Activated T-cell treated with anti-CD3 and anti-CD28 coated beads, Interleukin-2, amount 50 U/mL, for 48 hours (primary cell): ENCODE measurements at places on chromosomes 2 and 18.

GRCh38 chr2:2879781-2880180 lies 497.8 kb downstream of the EIPR1 start:
- DNase-seq = no peak

GRCh38 chr18:50334546-50335152 lies 40.2 kb upstream of the SKA1 start:
- DNase-seq = no peak

- DNase-seq = no peak
These were observed 25.1 kb downstream of the CIB4 start for GRCh38 chr2:26615860-26616705.

GRCh38 chr2:74373221-74373676 lies 6.9 kb downstream of the DCTN1 start:
- no peak for DNase-seq

DNA sequence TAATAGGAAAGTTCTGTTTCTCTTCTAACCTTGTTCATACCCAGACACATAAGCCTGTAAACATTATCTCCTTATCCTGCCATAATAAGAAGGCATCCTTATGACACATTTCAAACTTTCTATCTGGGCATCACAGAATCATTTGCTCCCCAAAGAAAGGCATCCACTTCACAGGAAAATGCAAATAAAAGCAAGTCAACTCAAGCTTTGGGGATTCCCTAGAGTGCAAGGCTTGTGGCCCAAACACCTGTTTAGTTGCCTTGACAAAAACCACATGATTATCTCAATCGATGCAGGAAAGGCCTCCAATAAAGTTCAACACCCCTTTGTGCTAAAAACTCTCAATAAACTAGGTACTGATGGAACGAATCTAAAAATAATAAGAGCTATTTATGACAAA lies 195.7 kb upstream of the GALNT5 start:
- DNase-seq = no peak

DNA sequence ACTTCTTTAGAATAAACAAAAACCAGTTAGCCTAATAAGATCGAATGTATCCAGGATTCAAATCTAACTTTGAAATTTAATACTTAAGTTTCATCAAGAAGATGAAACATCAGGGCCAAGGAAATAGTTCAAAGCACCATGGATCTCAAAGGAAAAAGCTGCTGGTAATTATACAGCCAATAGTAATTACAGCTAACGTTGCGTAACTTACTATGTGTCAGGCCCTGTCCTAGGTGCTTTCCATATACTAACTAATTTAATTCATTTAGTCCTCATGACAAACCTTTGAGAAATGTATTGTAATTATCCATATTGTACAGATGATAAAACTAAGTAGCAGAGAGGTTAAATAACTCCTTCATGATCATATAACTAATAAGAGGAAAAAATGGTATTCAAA lies 598.6 kb downstream of the NYAP2 start:
- no peak for DNase-seq

DNA sequence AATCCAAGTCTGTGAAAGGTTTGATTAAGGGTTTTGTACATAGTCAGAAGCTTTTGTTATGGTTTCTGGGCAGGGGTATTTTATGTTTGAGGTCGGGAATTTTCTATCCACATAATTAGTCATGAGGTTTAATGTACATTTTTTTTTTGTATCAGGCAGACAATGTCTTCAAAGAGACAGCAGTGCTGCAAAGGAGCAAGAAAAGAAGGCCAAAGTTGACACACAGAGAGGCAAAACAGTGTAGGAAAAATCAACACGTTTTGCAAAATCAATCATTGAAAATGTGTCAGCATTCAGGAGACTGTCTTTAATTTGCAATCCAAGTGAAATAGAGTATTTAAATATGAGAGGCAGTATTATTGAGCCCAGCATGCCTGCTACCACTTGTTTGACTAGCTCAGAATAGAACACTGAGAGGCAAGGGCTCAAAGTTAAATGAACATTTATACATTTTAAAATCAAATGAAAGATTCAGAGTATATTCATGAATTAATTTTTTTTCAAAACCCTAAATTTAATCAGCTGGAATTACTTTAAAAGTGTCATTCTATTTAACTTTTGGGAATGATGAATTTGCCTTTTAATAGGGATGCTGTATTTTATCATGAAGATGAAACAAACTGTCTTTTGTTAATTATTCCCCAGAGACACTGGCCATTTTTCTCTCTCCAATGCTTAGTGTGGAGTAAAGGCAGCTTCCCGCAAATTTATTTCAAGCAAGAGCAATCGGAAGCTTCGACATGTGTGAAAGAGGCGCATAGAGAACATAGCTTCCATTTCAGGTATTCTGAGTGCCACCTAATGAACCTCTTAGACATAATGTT lies 11.3 kb downstream of the VRK2 start:
- DNase-seq = no peak

DNA sequence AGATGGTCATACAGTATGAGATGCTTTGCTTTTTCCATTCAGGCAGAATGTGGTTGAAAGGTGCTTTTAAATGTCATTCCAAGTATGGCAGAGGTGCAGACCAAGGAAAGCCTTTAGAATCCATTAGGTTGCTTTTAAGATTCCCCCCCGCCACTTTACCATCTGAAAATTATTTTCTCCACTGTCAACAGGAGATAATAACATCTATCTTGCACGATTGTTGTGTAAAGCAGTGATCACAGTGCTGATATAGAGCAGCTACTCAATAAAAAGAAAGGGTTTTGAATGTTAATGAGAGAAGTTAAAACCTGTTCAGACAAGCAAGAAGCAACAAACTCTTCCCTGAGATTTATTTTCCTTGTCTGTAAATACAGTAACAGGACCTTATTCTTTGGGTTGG lies 372.5 kb upstream of the GCFC2 start:
- DNase-seq = no peak

DNA sequence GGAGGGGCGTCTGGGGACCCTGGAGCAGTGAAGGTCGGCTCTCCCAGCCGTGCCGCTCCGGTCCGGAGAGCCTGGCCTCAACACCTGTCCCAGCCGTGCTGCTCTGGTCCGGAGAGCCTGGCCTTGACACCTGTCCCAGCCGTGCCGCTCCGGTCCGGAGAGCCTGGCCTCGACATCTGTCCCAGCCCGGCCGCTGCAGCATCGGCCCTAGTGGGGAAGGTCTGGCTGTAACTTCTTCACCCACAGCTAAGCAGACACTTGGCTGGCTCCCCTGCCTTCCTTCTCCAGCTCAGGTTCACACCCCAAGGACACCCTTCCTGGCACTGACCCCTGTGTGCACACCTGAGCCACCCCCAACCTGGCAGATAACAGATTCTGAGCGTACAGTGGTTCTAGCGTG lies 4.6 kb downstream of the KCNG2 start:
- no peak for DNase-seq

DNA sequence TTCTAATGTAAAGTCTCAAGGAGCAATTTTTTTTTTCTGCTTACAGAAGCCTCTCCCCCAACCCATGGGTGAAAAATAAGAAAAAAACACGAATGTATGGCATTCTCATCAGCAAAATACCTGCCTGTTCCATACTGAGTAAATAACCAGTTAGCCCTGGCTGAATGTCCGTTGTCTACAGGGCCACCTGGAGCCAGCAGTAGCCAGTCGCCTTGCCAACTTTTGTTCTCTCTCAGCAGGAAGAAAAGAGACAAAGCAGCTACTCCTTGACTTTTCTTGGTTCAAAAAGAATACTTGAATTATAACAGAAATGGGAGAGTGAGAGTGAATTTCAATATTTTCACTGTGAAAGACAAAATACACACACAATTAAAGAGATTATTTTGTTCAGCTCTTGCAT lies 532.9 kb upstream of the CRIM1 start:
- DNase-seq = no peak

DNA sequence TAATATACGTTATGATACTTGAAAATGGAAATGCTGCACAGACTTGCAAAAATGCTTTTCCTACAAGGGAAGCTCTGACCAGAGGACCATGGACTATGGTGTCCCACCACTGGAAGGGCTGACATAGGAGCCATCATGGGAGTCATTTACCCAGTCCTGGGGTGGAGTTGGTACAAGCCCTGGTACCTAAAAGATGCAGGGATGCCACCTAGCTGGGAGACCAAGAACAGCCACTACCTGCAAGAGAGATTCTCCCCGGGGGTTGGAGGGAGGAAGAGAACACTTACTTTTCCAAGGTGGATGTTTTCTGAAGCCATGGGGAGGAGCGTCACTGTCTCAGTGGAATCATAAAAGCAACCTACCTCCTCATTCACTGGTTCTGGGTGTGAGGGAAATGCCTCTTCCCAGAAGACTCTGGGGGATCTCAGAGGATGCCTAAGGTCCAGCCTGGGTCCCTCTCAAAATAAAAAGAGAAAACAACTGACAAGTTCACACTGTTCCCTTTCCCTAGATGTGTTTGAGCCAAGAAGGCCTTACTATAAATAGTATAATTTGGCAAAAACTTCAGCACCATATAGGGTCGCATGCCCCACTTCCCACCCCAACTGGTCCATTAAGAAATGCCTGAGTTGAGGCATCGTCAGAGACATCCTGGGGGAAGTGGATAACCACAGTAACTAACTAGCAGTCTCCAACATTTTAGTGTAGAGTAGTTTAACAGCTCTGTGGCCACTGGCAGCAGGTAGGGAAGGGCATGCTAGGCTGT lies 39.9 kb downstream of the REEP1 start:
- no peak for DNase-seq

DNA sequence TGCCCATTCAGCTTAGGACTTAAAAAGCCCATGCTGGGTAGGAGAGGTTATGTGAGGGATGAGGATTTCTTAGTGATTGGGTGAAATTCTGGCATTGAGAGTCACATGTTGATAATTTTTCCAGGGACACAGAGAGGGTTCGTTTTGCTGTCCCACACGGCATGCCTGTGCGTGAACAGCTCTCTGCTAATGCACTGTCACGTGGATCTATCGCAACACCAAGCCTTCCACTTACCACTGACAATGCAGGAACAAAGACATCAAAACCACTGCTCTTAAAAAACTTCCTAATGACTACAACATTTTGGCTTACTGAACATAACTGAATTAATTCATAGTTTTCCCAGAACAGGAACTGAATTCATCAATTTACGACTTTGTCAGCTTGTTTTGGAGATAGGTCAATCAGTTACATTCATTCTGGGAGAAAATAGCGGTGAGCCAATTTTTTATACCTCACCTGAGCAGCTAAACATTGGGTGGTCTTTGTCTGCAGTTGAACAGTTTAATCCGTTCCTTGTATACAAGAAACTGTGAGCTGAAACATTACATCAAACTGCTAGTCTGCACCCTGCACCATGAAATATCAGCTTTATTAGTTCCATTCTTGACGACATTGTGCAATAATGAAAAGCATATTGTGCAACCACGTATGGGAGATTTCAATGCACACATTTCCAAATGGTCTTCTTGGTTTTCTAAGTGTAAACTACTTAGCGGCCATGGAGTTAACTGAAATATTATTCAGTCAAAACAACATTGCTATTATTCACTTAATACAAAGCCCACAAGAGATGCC lies 127.1 kb downstream of the LPIN1 start:
- DNase-seq = no peak

- no peak for DNase-seq
These were observed 90.4 kb downstream of the MTCL1 start for GRCh38 chr18:8795586-8796325.

DNA sequence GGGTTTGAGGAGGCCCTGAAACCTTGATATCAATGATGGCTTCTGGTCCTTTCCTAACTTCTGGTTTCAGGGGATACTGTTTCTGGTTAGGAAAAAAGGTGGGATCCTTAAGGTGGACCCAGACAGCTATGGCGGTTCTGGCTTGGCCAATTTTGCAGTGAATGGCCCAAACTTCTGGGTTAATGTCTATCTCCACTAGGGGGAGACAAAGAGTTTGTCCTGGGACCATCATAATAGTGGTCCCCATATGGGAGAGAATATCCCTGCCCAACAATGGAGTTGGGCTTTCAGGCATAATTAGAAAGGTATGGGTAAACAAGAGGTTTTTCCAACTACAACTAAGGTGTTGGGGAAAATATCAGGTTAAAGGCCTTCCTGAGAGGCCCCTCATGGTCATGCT lies 273.5 kb downstream of the CALCRL start:
- no peak for DNase-seq

DNA sequence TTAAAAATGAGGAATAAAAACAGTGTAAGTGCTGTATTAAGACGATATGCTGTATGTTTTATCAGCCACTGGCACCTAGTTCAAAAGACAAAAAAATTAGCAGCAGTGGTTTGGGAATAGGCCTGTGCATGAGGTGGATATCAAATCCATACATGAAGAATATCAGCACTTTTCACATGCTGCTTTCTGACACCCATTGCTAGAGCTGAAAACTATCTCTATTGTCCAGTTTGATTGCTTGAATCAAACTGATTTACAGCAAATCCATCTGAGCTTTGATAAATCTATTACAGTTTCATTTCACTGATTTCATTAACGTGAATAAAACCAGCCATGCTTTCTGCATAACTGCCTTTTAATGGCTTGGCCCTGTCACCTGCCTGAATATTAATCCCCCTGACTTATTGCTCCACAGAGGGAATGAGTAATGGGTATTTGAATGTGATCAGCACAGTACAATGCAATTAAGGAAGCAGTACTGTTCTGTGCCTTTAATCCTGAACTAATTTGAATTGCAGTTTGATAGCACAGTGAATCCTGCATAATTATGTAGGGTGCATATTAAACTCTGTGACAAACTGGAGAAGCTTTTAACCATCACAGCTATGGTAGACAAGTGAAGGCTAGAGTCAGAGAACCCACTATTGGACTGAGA lies 154.0 kb downstream of the GPD2 start:
- no peak for DNase-seq

DNA sequence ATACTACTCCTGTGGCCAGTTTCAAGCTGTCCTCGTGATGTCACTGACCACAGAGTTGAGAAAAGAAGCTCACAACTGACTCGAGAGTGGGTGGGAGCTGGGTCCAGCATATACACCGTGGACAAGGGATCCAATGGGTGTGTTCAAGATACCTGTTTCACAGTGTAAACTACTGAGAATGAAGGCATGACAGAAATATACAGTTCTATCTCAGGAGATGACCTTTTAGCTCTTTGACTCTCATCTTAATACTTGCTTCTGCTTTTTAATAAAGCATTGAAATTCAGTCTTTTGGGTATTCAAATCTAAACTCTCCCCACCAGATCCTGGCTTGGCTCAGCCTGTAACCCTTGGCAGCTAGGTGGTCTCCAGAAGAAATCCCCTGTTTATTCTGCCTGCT lies 130.1 kb downstream of the MAP2 start:
- DNase-seq = no peak

DNA sequence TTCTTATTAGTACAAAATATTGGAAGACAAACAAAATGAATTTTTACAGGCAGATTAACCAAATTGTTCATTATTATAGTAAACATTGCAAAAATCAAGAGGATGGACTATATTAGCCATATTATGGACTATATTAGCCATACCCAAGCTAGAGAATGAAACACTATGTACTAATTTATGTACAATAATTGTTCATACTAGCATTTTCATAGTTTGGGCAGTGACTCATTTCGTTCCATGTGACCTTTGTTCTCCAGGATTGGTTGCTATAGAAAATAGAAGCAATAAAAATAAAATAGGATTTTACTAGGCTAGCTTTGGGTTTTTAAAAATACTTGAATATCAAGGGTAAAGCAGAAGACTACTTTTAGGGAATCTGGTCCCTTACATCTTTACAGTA lies 176.8 kb downstream of the ZEB2 start:
- no peak for DNase-seq
